Activated naive CD4-positive, alpha-beta T cell treated with anti-CD3 and anti-CD28 coated beads for 36 hours (primary cell): ENCODE measurements at places on chromosomes 3 and 15. TPM values are rescaled to one million over a fixed set of nuclear protein-coding genes. Genes with fewer than 3 reads are reported as not detected.

DNA sequence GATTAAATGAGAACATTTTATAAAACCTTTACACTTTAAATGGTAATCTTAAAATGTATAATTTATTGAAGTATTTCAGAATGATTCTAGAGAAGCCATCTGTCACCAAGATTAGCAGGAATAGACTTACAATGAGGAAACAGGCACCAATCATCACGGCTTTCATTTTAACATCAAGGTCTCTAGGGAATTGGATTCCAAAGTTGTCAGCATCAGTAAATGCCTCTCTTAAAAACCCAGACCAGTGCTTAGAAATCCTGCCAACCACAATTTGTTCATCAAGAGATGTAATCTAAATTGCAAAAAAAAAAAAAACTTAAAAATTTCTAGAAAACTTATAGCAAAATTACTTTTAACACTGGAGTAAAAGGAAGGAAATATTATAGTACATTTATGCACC lies 20.3 kb downstream of the PLSCR2 start:
- no peak overlapping the region for H3K4me3 ChIP-seq
- H3K27me3 ChIP-seq, result peaks cover 3% of the 10 kb centered on the region
- DNase-seq, result no peak
- no peaks in the 10 kb centered on the region for H3K4me1 ChIP-seq
- H3K36me3 ChIP-seq, result no peaks in the 10 kb centered on the region

GRCh38 chr3:40321818-40322217 lies 12.3 kb downstream of the EIF1B start:
- no peaks in the 10 kb centered on the region for H3K4me1 ChIP-seq
- H3K27ac ChIP-seq, result no peak overlapping the region
- H3K27me3 ChIP-seq, result no peaks in the 10 kb centered on the region
- DNase-seq, result no peak

DNA sequence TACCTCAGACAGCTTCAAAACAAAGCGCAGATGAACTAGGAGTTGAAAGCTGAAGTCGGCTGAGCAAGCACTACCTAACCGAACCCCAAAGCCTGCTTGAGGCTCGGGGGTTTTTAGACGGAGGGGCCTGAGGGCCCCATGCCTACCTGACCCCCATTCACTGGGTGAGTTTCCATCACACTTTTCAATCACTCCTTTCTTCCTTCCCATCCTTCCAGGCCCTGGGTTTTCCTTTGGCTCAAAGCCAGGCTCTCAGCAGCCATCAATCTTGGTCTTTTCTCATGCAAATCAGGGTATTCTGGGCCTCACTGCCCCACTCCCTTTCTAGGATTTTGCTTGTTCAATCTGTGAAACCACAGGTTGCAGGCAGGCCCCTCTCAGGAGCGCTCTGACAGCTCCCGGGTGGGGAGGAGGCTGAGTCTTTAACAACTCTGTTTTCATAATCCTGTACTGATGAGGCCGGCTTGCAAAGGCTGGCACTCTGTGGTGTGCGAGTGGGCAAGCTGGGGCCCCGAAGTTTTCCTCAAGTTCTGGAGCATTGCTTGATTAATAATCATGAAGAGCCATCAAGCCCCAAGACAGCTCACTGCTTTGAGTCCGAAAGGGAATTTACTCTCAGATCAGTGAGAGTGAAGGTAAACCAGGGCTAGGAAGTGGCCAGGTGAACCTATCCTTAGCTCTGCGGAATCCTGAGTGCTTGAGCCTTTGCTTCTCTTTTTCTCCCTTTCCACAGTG lies 97.6 kb downstream of the FRMD4B start:
- H3K27ac ChIP-seq, result peak overlapping the region; percentile 6
- peaks cover 20% of the 10 kb centered on the region for H3K4me1 ChIP-seq
- no peaks in the 10 kb centered on the region for H3K36me3 ChIP-seq
- no peaks in the 10 kb centered on the region for H3K27me3 ChIP-seq
- no peak overlapping the region for H3K4me3 ChIP-seq

DNA sequence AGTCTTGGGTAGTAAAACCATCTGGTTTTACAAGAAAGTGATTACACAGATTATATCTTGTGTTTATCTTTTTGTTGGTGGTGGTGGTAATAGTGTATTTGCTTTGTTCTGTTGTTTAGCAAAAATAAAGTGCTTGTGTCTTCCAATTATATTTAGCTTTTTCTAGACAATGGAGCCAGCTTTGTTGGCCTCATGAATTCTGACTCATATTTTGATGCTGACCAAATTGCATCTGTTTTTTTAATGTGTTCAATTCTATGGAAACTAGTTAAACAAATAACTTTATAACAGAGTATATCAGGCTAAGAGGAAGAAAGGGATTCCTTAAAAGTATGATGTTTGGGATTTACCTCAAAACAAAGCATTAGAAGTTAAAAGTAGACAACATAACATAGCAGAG lies 69.3 kb upstream of the BFSP2 start:
- H3K4me1 ChIP-seq, result no peaks in the 10 kb centered on the region
- H3K27me3 ChIP-seq, result no peaks in the 10 kb centered on the region
- DNase-seq, result no peak

DNA sequence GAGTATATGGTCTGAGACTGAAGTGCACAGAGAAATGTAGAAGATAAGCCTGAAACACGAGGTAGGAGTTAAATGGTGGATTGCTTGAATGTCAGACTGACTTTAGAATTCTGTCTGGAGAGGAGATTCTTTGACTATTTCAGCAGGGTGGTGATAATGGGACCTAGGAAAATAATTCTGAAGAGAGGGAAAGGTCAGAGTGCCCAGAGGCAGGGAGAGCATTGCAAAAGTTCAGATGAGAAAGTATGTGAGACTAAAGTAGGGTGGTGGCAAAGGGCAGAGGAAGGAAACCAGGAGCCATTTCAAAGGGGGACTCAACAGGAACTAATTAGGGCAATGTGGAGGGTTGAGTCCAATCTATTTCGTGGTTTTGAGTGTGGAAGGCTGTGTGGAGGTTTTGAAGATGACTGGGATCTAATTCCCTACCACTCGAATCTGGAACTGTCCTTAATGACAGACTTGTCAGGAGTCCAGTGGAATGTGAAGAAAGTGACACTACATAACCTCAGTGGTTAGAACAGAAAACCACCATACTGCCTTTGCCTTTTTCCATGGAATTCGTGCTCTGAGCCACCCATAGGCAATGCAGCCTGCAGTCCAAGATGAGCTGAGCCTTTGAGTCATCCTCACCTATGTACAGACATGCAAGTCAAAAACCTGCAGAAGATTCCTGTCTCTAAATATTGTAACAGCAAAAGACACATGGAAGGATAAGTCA lies 16.1 kb downstream of the CPOX start:
- peaks cover 19% of the 10 kb centered on the region for H3K4me1 ChIP-seq
- no peaks in the 10 kb centered on the region for H3K27me3 ChIP-seq
- no peak overlapping the region for H3K27ac ChIP-seq
- DNase-seq, result no peak
- H3K4me3 ChIP-seq, result no peak overlapping the region

- peak; percentile 68 for DNase-seq
- no peaks in the 10 kb centered on the region for H3K27me3 ChIP-seq
- peak overlapping the region; percentile 92 for H3K27ac ChIP-seq
- H3K36me3 ChIP-seq, result peaks cover 7% of the 10 kb centered on the region
Measured at GRCh38 chr3:197736010-197736490, 654 bp downstream of the RUBCN start.

DNA sequence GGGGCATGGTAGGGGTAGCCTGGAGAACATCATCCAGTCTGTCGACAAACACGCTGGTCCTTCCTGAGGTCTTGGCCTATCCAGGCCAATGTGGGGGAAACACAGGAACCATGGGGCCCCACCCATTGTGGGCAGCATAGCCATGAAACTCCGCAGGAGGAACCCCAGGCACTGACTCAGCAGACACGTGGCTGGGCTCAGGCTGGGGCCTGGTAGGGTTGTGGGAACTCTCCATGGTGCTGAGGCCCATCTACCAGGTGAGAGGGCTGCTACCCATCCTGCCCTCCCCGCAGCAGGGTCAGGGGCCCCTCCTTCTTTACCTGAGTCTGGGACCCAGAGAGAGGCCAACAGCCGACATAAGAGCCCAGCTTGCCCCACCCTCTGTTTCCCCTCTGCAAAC lies 22.6 kb upstream of the CACNA2D2 start:
- peaks cover 3% of the 10 kb centered on the region for H3K27me3 ChIP-seq
- H3K4me3 ChIP-seq, result no peak overlapping the region
- peak; percentile 86 for DNase-seq
- H3K36me3 ChIP-seq, result no peaks in the 10 kb centered on the region
- no peak overlapping the region for H3K27ac ChIP-seq

GRCh38 chr3:54510506-54510905 lies 388.2 kb downstream of the CACNA2D3 start:
- H3K4me3 ChIP-seq, result no peak overlapping the region
- no peak overlapping the region for H3K27ac ChIP-seq
- H3K36me3 ChIP-seq, result no peaks in the 10 kb centered on the region
- no peak for DNase-seq
- peaks cover 3% of the 10 kb centered on the region for H3K27me3 ChIP-seq

GRCh38 chr3:167882057-167882667 lies 146.6 kb downstream of the SERPINI1 start:
- H3K27ac ChIP-seq, result no peak overlapping the region
- no peak for DNase-seq
- H3K36me3 ChIP-seq, result no peaks in the 10 kb centered on the region
- H3K27me3 ChIP-seq, result peaks cover 24% of the 10 kb centered on the region
- no peak overlapping the region for H3K4me3 ChIP-seq
- H3K4me1 ChIP-seq, result peaks cover 4% of the 10 kb centered on the region

DNA sequence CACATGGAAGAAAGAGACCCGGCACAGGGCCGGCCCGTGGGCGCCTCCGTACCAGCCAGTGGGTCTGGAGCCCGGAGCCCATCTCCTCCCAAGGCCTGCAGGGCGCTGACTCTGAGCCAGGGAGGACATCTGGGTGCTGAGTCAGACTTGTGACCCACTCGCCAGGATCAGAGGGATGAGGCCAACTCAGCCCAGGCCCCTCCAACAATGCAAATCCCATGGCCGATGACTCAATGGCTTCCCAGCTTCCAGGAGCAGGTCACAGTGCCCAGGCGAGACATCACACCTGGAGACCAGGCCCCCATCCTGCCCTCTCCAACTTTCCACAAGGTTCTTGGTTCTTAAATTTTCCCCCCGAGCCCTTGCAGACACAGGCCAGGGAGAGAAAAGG lies 95.1 kb downstream of the LRIG1 start:
- H3K36me3 ChIP-seq, result peaks cover 13% of the 10 kb centered on the region
- H3K27ac ChIP-seq, result no peak overlapping the region
- no peaks in the 10 kb centered on the region for H3K27me3 ChIP-seq
- H3K4me1 ChIP-seq, result peaks cover 3% of the 10 kb centered on the region
- DNase-seq, result no peak

DNA sequence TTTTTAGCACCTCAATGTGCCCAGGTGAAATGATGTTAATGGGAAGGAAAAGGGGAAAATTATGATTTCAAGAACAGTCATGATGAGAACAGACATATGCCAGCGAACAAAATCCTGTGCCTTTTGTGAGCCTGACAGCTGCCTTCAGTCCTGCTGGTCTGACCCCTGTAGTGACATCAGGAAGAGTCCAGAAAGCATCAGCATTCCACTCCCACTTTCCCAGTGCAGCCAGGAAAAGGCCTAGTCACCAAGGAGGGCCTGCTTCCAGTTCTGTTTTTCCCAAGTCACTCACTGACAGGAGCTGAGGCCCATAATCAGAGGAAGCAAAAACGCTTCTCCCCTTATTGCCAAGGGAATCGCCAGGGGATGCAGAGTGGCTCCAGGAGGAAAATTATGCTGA lies 218.4 kb downstream of the ABHD5 start:
- H3K36me3 ChIP-seq, result no peaks in the 10 kb centered on the region
- no peaks in the 10 kb centered on the region for H3K27me3 ChIP-seq
- H3K27ac ChIP-seq, result no peak overlapping the region
- no peak for DNase-seq

DNA sequence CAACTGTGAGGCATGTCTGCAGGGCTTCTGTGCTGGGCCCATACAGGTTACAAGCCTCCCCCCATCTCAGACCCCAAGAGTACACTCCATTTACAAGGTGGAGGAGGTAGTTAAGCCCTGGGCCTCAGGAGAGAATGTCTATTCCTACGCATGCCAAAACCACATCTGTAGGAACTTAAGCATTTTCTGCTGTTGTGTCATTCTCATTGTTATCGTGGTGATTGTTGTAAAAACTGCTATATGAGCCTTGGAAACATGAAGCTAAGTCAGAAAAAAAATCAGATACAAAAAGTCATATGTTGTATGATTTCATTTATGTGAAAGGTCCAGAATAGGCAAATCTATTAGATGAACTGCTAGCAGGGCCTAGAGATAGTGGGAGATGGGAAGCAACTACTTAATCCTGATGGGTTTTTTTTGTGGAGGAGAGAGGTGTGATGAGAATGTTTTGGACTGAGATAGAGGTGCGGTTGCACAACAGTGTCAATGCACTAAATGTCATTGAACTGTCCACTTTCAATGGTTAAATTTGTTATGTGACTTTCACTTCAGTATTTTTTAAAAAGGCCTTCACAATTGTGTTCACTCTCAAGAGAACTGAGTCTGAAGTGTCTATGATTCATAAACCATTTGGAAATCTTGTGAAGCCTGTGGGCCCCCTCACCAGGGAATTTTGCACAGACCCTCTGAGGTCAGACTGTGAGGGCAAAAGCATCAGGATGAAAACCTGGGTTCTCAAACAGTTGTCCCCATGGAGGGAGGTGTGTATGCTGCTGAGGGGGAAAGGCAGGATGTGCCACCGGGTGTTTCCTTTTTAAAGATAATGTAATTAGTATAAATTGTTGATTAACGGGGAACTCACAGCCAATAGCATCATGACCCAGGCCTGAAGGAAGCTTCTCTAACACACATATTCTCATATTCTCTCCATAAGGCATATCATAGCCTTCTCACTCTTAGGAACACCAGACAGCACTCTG lies 3.2 kb downstream of the RTP3 start:
- H3K27ac ChIP-seq, result no peak overlapping the region
- H3K36me3 ChIP-seq, result no peaks in the 10 kb centered on the region
- no peak overlapping the region for H3K4me3 ChIP-seq
- no peaks in the 10 kb centered on the region for H3K27me3 ChIP-seq

GRCh38 chr3:136712941-136713340 lies 39.2 kb downstream of the STAG1 start:
- H3K27me3 ChIP-seq, result no peaks in the 10 kb centered on the region
- H3K36me3 ChIP-seq, result peaks cover 18% of the 10 kb centered on the region
- peaks cover 10% of the 10 kb centered on the region for H3K4me1 ChIP-seq
- no peak overlapping the region for H3K4me3 ChIP-seq

RPL32 gene
- total RNA-seq, result 3,704 TPM

SLC22A13 gene
- not detected for total RNA-seq

AMIGO3 gene
- not detected for total RNA-seq

TLR9 gene
- 0.62 TPM for total RNA-seq
